ENCODE measurements at places on chromosomes 12 and 14. TPM values are rescaled to one million over a fixed set of nuclear protein-coding genes. Genes with fewer than 3 reads are reported as not detected.

The ASPG gene
- 26.0 TPM for total RNA-seq

The BEST3 gene
- total RNA-seq, result 0.52 TPM

DNA sequence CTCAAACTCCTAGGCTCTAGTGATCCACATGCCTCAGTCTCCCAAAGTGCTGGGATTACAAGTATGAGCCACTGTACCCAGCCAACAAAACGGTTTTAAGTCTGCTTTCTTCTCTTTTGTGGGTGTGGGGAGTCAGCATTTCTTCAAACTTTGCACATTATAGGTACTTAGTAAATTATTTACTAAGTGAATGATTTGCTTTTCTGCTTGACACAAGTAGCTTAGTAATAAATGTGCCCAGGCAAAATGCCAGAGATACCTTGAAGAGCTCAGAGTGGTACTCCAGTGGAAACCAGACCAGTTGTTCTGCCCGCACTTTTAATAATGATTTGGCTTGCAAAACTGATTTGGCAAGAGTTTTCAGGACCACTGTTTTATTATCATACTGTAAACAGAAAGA is 15.0 kb downstream of the DEPDC4 start:
- no peak for DNase-seq

- DNase-seq, result no peak
Measured at GRCh38 chr12:24378548-24379407, 429.3 kb upstream of the SOX5 start.

DNA sequence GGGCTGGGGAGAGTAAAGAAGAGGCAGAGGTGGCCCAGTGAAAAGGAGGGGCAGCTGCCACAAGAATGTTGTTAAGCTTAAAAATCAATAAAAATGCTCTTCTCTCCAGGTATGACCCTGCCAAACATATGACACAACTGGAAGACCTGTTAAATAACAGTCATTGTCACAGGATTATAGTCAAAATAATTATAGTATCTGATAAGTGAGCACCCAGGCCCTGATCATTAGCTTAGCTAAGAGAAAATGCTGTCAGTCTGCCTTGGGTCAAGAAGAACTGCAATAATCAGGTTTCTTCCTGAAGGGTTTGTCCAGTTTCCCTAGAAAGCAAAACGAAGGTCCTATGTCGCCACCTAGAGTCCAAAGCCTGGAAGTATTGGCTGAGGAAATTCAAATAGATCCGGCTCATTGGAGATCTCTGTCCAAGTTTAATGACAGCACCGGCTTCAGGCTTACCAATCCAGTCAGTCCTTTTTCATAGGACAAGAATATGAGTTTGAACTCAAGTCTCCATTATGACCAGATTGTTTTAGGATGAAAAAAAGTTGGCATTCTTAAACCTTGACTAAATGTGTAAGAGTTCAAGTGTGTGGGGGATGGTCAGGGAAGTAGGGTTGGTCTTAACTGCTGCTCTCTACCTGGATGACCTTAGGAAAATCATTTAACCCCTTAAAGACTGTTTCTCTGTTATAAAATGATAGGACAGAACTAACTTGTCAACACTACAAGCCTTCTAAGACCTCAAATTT is 22.5 kb upstream of the NKX2-8 start:
- DNase-seq, result no peak
